Suprapubic skin (tissue), 4 donors: ENCODE measurements at places on chromosomes 7 and 10.

DNA sequence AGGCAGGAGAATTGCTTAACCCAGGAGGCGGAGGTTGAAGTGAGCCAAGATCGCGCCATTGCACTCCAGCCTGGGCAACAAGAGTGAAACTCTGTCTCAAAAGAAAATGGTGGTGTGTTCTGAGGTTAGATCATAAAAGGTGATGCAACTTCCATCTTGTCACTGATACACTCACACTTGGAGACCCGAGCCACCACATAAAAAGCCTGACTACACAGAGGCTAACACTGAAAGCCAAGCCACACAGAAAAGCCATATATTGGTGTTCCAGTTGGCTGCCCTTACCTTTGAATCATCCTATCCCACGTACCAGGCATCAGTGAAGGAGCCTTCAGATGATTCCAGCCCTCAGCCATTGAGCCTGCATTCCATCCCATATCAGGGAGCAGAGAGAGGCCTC lies 4.0 kb downstream of the MORN4 start:
- no peak for DNase-seq
- no peaks in the 10 kb centered on the region for H3K27me3 ChIP-seq
- H3K36me3 ChIP-seq: no peaks in the 10 kb centered on the region

DNA sequence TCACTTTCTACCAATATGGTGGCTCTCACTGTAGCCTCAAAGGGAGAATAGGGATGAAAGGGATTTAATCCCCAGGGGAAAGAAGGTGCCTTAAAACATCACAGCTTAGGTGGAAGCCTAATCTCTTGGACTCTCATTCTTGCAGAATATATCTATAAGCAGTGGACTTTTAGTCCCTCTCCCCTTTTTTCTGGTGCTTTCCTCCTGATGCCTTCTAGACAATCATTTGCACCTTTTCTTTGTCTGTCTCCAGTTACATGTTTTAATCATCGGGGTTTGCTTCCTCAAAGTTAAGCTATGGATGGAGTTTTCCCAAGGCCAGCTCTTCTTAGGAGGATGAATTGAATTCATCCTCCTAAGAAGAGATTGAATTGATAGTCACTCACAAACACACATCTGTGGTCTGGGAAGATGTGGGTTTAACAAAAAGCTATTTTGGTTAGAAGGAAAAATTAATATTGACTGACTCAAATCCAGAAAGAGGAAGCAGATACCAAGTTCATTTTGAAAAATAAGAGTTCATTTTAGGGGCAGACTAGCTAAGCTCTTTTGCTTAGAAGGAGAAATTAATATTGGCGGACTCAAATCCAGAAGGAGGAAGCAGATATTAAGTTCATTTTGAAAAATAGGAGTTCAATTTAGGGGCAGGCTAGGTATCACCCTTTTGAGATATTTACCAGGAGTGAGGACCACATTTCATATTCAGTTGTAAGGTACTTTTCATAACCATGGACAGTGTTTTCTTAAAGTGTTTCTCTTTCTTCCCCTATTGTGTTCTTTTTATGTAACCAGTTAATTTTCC lies 35.2 kb upstream of the PLEKHS1 start:
- H3K27ac ChIP-seq: no peak overlapping the region
- no peak overlapping the region for H3K4me3 ChIP-seq
- peaks cover 21% of the 10 kb centered on the region for H3K36me3 ChIP-seq
- no peaks in the 10 kb centered on the region for H3K4me1 ChIP-seq
- no peak for DNase-seq
- no peaks in the 10 kb centered on the region for H3K27me3 ChIP-seq

- H3K4me1 ChIP-seq: no peaks in the 10 kb centered on the region
- H3K4me3 ChIP-seq: no peak overlapping the region
- no peak overlapping the region for H3K27ac ChIP-seq
- no peak for DNase-seq
- H3K36me3 ChIP-seq: no peaks in the 10 kb centered on the region
Measured at GRCh38 chr7:97499204-97499603, 232.7 kb upstream of the TAC1 start.

DNA sequence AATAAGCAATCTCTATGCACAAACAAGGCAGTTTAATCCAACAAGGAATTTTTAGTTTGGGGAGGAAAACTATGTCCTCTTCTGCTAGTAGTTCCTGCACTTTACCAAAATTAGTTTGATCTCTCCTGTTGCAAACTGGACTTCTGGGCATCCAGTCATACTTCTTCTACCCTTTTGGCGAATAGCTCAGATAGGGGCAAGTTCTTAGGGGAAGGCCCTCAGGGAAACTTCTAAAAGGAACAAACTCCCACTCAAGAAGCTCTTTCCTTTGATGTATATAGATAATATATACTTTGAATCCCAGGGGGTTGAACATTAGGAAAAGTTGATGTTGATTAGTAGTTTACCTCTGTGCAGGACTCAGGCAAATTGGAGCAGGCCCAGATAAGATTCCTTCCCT lies 21.5 kb upstream of the PPP1R17 start:
- no peaks in the 10 kb centered on the region for H3K36me3 ChIP-seq
- no peak for DNase-seq
- H3K4me1 ChIP-seq: no peaks in the 10 kb centered on the region
- H3K27ac ChIP-seq: no peak overlapping the region

DNA sequence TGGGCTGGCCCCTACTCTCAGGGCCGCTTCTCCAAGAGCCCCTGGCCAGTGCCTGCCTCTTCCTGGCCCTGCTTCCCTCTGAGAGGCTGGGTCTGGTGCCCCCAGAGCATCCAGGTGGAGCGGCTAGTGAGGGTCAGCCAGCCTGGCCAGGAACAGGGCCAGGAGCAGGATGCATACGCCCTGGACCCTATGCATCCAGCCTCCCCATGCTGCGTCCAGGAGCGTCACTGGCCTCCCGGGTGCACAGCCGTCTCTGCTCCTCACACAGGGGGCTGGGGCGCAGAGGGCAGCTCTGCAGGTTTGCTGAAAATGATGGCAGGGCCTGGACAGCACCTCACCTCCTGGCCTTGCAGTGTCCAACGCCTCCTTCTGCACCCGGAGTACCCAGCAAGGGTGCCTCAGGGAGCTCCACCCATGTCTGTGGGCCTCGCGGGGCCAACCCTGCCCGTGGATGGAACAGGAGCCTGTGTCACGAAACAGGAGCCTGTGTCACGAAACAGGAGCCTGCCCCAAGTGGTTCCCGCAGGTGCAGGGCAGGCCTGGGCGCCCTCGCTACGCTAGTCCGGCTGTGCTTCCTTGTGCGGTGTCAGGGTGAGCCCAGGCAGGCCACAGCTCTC lies 246.2 kb upstream of the PPP2R2D start:
- H3K27ac ChIP-seq: no peak overlapping the region
- DNase-seq: peak; percentile 44
- peaks cover 4% of the 10 kb centered on the region for H3K4me1 ChIP-seq

DNA sequence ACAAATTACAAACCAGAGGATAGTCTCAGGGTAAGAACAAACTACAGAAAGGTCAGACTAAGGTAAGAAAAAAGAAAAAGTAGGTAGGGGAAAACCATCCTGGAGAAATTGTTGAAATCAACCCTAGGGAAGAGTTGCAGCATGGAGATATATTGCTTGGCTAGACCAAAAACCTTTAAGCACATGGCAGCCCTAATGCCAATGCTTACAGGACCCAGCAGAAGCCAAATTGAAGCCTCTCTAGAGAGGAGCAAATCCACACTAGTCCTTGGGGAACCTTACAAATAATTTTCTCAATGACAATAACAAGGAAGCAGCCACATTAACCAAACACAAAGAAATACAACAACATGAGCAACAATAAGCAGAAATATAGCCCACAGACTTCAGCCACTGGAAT lies 81.9 kb downstream of the CNOT4 start:
- peaks cover 5% of the 10 kb centered on the region for H3K4me1 ChIP-seq
- H3K27me3 ChIP-seq: no peaks in the 10 kb centered on the region
- H3K4me3 ChIP-seq: no peak overlapping the region

GRCh38 chr10:103479135-103479534 lies at the start of gene CALHM3:
Gene CALHM3, minus strand, starts transcription at chr10:103479240. Its CDS starts 208 bp downstream, at chr10:103479032.
- H3K36me3 ChIP-seq: no peaks in the 10 kb centered on the region
- DNase-seq: no peak
- peaks cover 17% of the 10 kb centered on the region for H3K4me1 ChIP-seq
- H3K4me3 ChIP-seq: no peak within 1 kb of the TSS

GRCh38 chr7:30970594-30971094 lies 6.9 kb downstream of the GHRHR start:
- H3K4me1 ChIP-seq: no peaks in the 10 kb centered on the region
- peaks cover 11% of the 10 kb centered on the region for H3K27me3 ChIP-seq
- no peak overlapping the region for H3K4me3 ChIP-seq
- H3K27ac ChIP-seq: no peak overlapping the region

- no peak for DNase-seq
- no peak overlapping the region for H3K4me3 ChIP-seq
- no peak overlapping the region for H3K27ac ChIP-seq
- H3K4me1 ChIP-seq: peaks cover 14% of the 10 kb centered on the region
- no peaks in the 10 kb centered on the region for H3K36me3 ChIP-seq
- peaks cover 4% of the 10 kb centered on the region for H3K27me3 ChIP-seq
Measured at GRCh38 chr7:95863-96260, 96.5 kb upstream of the FAM20C start.

- H3K36me3 ChIP-seq: no peaks in the 10 kb centered on the region
- no peak overlapping the region for H3K4me3 ChIP-seq
- no peaks in the 10 kb centered on the region for H3K27me3 ChIP-seq
- DNase-seq: no peak
- no peak overlapping the region for H3K27ac ChIP-seq
Measured at GRCh38 chr10:89992575-89992974, 291.2 kb downstream of the KIF20B start.

DNA sequence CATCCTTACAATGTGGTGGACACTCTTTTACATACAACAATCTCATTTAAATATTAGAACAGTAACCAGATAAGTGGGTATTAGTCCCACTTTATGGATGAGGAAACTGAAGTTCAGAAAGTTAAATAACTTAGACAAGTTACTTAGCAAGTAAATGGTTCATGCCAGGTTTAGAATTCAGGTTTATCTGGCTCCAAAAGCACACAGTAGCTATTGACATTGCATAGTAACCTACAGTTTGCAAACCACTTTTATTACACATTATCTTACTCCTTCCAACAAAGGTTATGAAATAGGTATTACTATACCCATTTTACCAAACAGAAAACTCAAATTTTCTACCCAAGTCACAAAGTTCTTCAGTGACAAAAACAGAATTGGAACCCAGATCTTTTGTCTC lies 19.7 kb upstream of the NKX2-3 start:
- peaks cover 82% of the 10 kb centered on the region for H3K27me3 ChIP-seq
- H3K4me3 ChIP-seq: no peak overlapping the region
- DNase-seq: no peak
- H3K4me1 ChIP-seq: no peaks in the 10 kb centered on the region
- no peak overlapping the region for H3K27ac ChIP-seq
- H3K36me3 ChIP-seq: no peaks in the 10 kb centered on the region

GRCh38 chr10:97852840-97853405 lies 3.3 kb downstream of the GOLGA7B start:
- H3K27ac ChIP-seq: peak overlapping the region; percentile 77
- H3K27me3 ChIP-seq: peaks cover 30% of the 10 kb centered on the region
- DNase-seq: no peak
- H3K36me3 ChIP-seq: no peaks in the 10 kb centered on the region
- H3K4me3 ChIP-seq: no peak overlapping the region
- peaks cover 31% of the 10 kb centered on the region for H3K4me1 ChIP-seq

DNA sequence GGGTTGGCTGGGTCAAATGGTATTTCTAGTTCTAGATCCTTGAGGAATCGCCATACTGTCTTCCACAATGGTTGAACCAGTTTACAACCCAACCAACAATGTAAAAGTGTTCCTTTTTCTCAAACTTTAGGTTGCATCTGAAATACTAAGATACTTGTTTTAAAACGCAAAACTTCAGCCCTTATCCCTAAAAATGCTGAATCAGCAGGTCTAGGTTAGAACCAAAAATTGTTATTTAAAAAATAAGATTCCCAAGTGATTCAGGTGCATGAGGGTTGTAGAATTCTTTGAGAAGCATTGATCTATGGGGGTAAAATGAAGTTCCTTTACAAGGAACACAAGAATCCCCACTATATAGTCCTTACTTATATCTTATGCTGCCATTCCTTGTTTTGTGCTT lies 56.5 kb upstream of the BICC1 start:
- no peak overlapping the region for H3K4me3 ChIP-seq
- no peaks in the 10 kb centered on the region for H3K36me3 ChIP-seq
- peaks cover 5% of the 10 kb centered on the region for H3K4me1 ChIP-seq

DNA sequence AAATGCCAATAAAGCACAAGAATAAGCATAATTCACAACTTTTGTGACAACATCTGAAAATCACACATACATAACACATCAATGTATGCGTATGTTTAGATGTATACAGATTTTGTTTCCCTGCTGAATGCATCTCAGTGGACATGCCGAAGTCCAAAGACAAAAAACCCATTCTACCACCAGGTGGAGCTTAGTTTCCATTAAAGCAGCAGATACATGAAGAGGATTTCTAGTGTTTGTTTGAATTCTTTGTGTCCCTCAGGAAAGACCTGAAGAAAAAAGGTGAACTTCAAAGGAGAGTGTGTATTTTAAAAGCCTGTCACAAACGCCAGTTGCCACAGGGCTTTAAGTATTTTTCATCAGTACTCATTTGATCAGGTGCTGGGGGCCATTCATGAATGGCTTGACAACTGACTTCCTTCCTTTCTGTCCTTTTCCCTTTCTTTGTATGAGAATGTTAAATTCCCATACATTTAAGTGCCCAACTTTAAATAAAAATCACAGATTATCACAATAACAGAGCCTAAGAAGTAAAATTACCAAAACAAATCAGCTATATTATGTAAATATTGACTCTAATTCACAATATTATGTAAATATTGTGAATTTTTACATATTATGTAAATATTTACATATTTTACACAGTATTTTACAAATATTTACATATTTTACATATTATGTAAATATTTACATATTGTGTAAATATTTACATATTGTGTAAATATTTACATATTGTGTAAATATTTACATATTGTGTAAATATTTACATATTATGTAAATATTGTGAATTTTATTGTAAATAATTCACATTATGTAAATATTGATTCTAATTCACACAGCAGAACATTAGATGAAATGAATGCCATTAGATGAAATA lies 343.0 kb downstream of the CRPPA start:
- H3K36me3 ChIP-seq: no peaks in the 10 kb centered on the region
- no peaks in the 10 kb centered on the region for H3K27me3 ChIP-seq
- H3K4me3 ChIP-seq: no peak overlapping the region
- no peak overlapping the region for H3K27ac ChIP-seq

DNA sequence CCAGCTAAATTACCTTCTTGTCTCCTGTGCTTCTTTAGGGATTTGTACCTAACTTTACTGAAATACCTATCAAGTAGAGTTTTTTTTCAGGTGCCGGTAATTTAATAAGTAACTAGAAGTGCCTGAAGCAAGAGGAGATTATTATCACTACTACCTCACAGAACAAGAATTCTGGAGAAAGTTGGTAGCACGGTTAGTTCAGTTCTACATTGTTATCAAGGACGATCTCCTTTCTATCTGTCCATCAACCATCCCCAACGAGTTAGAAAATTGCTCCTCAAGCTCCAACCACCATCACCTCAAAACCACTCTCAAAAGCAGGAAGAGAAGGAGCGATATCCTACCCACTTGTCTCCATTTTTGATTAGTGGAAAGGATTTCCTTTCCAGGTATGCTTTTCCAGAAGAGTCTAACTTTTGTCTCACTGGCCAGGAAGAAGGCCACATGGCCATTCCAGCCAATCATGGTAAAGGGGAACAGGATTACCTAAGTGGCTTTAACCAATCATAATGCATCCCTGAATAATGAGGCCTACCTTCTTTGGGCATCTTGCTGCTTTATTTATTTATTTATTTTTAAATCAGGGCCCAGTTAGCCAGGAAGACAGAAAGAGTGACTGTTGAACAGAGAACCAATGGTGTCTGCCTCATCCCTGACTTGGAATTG lies 265.2 kb downstream of the SNX13 start:
- no peaks in the 10 kb centered on the region for H3K36me3 ChIP-seq
- DNase-seq: no peak
- H3K27ac ChIP-seq: peak overlapping the region; percentile 51
- peaks cover 25% of the 10 kb centered on the region for H3K4me1 ChIP-seq
- no peak overlapping the region for H3K4me3 ChIP-seq
